ENCODE measurements at places on chromosomes 5 and 9.

DNA sequence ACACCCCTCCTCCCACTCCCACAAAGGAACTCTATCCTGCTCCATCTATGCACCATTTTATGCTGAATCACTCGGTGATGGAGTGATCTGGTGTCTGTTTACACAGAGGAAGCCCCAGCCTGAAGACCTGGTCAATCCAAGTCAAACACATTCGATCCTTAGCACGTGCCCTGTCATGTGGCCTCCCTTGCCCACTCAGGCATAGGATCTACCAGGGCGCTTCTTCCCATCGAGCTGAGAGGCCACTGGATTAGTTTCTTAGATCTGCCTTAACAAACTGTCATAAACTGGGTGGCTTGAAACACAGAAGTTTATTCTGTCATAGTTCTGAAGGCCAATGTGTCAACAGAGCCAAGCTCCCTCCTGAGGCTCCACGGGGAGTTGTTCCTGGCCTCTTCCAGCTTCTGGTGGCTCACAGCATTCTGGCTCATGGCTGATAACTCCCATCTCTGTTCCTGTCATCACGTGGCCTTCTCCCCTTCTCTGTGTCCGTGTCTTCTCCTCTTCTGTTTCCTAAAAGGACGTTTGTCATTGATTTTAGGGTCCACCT lies 34.2 kb downstream of the FOXI1 start:
- no peak for DNase-seq

DNA sequence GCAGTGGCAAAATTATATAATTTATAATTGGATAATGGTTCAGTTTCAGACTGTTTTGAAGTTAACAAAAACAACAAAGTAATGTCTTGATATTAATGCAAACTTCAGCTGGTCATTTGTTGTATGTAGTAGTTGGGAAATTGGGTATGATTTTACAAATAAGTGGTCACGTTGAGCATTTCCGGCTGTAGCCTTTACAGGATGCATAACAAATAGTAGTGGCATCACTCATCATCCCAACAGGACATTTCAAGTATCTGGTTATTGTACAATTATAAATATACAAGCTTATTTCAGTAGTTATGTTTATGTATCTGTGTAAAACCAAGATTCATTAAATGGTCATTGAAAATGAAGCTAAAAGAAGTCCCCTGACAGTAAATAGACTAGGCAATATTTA lies 72.9 kb downstream of the SMIM15 start:
- no peak for DNase-seq

DNA sequence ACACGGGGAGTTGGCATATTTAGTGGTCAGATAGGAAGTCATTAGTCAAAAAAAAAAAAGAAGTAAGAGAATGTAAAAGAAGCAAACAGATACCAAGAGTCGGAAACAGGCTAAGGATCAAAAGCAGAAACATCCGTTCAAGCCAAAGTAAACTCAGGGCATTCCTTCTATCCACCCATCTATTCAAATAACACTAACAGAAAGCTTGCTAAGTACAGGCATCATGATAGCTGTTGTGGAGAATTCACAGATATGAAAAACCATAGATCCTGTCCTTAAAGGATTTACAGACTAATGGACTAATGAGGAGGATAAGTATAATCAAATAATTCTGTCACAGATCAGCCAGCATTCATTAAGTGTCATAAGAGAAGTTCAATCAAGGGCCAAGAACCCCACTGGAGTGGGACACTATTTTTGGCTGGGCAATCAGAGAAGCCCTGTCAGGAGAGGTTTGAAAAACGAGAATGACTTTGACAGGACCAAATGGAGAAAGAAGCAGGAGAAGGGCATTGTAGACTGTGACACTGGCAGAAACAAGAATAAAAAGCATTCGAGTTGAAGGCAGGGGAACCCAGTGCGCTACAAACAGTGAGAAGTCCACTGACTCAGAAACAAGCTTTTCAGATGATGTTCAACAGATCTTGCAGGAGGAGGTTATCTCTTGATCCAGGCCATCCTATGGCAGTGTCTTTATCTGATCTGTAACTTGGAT lies 154.2 kb upstream of the TSLP start:
- peak; percentile 63 for DNase-seq

- DNase-seq: no peak
Measured at GRCh38 chr9:129497005-129497812, 123.7 kb downstream of the C9orf50 start.

GRCh38 chr9:19231126-19231903 lies 822 bp downstream of the DENND4C start:
- peak; percentile 30 for DNase-seq

GRCh38 chr5:180852495-180852894 lies 8.6 kb downstream of the ZFP62 start:
- DNase-seq: no peak

GRCh38 chr5:91296674-91297143 lies 86.4 kb downstream of the ARRDC3 start:
- peak; percentile 96 for DNase-seq

DNA sequence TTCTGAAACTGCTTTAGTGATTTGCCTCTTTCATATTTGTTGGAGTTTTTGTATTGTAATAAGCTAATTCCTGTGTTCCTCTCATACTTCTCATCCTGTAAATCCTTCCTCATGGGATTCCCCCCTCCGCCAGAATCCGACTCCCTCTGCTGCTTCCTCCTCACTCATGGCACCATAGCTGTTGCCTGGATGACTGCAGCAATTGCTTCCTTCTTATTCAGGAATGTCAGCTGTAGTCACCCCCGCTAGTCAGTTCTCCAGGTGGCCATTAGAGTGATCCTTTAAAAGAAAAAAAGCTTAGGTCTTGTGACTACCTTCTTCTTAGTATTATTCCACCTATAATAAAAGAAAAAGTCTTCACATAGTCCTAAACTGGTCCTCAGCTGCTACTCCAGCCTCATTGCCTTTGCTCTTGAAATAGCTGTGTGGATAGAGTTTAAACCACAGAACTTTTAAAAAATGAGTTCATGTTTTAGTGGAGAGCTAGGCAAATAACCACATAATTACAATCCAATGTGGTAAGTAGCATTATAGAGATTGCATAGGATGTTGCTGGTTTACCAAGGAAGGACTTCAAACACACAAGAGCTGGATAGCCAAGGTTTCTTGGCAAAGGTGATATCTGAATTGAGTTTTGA lies 227.3 kb downstream of the KDM4C start:
- no peak for DNase-seq
